ENCODE measurements at places on chromosomes 4 and X.
A peak's percentile ranks its signal among the peaks of the same experiment; 100 is the strongest.

- no peaks in the 10 kb centered on the region for H3K36me3 ChIP-seq
- no peaks in the 10 kb centered on the region for H3K4me1 ChIP-seq
- no peak overlapping the region for H3K27ac ChIP-seq
Observed at GRCh38 chrX:42378857-42379256, 399.1 kb downstream of the PPP1R2C start.

DNA sequence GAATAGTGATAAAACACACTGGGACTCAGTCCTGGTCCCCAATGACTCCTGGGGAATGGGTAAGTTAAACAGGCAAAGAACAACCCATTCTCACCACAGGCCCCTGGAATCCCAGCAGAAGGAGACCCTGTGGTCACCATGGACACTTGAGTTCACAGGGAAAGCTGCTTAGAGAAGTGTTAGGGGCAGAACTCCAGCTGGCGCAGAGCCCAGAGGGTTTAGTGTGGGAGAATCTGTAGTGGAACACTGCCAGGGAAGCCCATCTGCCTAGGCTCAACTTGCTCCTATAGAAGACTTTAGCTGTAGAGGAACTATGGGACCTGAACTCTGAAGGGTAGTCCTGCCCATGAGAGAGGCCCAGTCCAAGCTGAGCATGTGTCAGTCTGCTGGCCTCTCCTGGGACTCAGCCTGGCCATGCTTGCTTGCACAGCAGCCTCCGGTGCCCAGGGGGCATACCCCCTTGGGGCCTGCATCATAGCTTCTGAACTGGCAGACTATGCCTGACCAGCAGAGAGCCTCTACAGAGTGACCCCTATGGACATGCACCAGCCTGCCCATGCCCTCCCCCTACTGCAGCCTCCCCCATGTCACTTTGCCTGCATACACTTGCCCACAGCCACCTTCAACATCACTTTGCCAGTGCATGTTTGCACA is 343.5 kb downstream of the IDS start:
- H3K27me3 ChIP-seq = no peaks in the 10 kb centered on the region
- no peak for DNase-seq
- no peak overlapping the region for H3K27ac ChIP-seq
- H3K4me3 ChIP-seq = no peak overlapping the region
- H3K4me1 ChIP-seq = no peaks in the 10 kb centered on the region

DNA sequence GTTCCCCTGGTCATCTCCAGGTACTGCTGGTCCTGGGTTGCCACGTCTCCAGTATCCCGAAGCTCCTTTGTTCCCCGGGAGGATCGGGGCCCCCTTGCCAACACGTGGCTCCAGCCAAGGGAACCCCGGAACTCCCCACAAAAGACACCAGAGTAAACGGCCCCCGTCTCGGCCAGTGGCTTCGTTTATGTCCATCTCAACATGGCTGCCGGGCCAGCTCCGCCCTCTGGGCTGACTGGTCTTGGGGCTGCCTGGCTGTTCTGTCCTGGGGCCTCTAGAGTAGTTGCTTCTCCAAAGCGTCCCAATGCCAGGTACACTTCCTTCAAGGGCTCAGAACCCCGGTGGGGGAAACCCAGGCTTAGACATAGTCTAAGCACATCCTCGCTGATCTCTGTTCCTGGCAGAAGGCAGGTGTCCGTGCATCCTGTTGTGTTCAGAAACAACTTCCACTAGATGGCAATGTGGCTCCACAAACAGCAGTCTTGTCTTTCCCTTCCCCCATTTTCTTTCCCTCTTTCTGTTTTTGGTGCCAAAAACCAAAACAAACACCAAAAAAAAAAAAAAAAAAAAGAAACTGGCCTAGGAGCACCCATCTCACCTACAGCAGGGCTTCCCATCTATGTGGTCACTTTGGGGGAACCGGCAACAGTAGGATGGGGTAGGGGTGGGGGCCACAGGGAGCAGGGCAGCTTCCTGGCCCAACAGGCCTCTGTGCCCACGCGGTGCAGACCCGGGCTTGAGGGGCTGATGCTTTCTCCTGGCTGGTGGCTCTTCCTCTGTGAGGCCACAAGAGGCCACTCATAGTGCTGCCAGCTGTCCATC is 35.3 kb downstream of the NBDY start:
- H3K4me3 ChIP-seq = peak overlapping the region; percentile 85
- no peak overlapping the region for H3K27ac ChIP-seq
- DNase-seq = peak; percentile 63
- no peaks in the 10 kb centered on the region for H3K27me3 ChIP-seq
- H3K36me3 ChIP-seq = no peaks in the 10 kb centered on the region

GRCh38 chr4:177582992-177583391 is 140.8 kb upstream of the AGA start:
- no peaks in the 10 kb centered on the region for H3K27me3 ChIP-seq
- H3K4me3 ChIP-seq = no peak overlapping the region
- H3K36me3 ChIP-seq = no peaks in the 10 kb centered on the region
- H3K4me1 ChIP-seq = no peaks in the 10 kb centered on the region

GRCh38 chrX:103716962-103717361 is 6.3 kb downstream of the TMEM31 start:
- no peak overlapping the region for H3K27ac ChIP-seq
- H3K4me1 ChIP-seq = no peaks in the 10 kb centered on the region
- no peaks in the 10 kb centered on the region for H3K27me3 ChIP-seq
- H3K36me3 ChIP-seq = no peaks in the 10 kb centered on the region

DNA sequence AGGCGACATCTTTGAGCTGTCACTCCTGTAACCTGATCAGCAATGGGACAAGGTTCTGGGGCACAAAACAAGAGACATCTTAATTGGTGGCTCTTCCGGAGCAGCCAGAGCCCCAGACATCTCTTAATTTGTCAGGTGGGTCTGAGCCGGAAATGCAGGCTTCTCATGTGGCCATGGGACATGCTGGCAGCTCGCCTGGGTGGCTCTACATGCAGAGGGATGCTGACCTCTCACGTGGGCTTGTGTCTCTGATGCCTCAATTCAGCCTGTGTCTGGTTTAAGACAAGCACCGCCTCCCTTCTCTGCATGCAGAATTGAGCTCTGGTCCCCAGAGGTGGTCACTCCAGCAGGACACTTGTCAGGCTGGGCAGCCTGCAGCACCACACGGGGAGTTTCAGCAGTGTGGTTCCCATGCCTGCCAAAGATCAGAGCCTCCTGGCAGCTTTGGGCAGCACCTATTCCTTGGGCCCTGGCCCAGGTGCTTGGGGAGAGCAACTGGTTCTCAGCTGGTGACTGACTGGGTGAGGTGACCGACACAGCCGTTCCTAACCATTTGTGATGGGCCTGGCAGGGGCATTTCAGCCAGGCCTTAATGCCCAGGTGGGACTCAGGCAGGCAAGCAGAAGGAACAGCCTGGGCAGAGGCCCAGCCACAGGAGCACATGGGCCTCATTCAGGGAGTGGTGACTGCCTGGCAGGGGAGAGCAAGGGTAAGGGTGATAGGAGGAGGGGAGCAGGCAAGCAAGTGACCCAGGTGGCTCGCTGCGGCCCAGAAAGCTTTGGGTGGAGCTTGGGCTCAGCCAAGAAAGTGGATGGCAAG is 53.4 kb downstream of the HMX1 start:
- no peaks in the 10 kb centered on the region for H3K4me1 ChIP-seq
- H3K27ac ChIP-seq = no peak overlapping the region
- H3K27me3 ChIP-seq = peaks cover 20% of the 10 kb centered on the region

GRCh38 chr4:158809611-158810486 is 41.0 kb downstream of the FNIP2 start:
- peak overlapping the region; percentile 13 for H3K27ac ChIP-seq
- H3K4me1 ChIP-seq = peaks cover 78% of the 10 kb centered on the region
- H3K36me3 ChIP-seq = no peaks in the 10 kb centered on the region
- peak overlapping the region; percentile 52 for H3K4me3 ChIP-seq

- no peaks in the 10 kb centered on the region for H3K4me1 ChIP-seq
- no peak overlapping the region for H3K4me3 ChIP-seq
- no peak for DNase-seq
- no peaks in the 10 kb centered on the region for H3K27me3 ChIP-seq
- no peaks in the 10 kb centered on the region for H3K36me3 ChIP-seq
Observed at GRCh38 chr4:140808256-140808655, 52.1 kb upstream of the TBC1D9 start.

- DNase-seq = no peak
- H3K36me3 ChIP-seq = no peaks in the 10 kb centered on the region
- no peak overlapping the region for H3K4me3 ChIP-seq
- no peaks in the 10 kb centered on the region for H3K4me1 ChIP-seq
Observed at GRCh38 chr4:106421441-106422296, 53.1 kb upstream of the GIMD1 start.

GRCh38 chr4:168769837-168770236 is 240.2 kb downstream of the CBR4 start:
- H3K36me3 ChIP-seq = no peaks in the 10 kb centered on the region
- no peak for DNase-seq
- H3K4me3 ChIP-seq = no peak overlapping the region
- no peaks in the 10 kb centered on the region for H3K27me3 ChIP-seq
- no peaks in the 10 kb centered on the region for H3K4me1 ChIP-seq

Data from common myeloid progenitor, CD34-positive (primary cell).